ENCODE measurements at places on chromosomes 2 and 18.

DNA sequence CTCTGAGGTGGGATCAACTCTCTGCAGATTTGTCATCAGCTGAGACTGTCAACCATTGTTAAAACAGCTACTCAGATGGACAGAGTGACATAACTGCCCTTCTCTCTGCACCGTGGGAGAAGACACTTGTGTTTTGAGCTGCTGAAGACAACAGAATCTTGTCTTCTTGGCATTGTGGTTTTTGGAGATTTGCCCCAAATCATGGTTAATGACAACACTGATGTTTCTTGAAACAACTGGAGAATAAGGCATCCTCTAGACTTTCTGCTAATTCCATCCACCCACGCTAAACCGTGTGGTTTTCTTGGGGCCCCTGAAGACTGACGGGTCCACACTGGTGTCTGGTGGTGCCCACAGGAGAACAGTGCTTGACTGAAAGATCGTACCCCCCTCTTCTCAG is 39.5 kb downstream of the SH3BP4 start:
- DNase-seq, result no peak

GRCh38 chr2:156590085-156590739 is 154.0 kb downstream of the GPD2 start:
- no peak for DNase-seq

- DNase-seq, result no peak
Measured at GRCh38 chr18:10926621-10927161, 222.7 kb downstream of the PIEZO2 start.

GRCh38 chr2:177556153-177556552 is 163.6 kb downstream of the AGPS start:
- no peak for DNase-seq

DNA sequence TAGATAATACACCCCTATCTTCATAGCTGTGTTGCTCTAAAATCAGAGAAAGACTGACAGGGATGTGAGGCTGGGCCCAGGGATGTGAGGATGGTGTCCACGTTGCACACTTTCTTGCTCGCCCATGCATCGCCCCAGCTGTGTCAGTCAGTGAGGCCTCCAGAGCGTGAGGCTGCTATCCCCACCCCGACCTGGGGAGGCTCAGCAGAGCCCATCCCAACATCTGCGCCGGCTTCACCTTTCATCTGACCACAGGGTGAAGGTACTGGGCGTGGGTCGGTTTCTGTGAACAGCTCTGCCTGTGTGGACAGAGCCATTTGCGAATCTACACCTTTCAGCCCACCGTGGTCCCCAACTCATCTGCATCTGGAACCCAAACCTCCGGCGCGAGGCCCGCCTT is 255.7 kb downstream of the HDAC4 start:
- no peak for DNase-seq
